Muscle of leg (tissue), 16 donors: ENCODE measurements at places on chromosomes 1 and 21. TPM values are rescaled to one million over a fixed set of nuclear protein-coding genes. Genes with fewer than 3 reads are reported as not detected.
A peak's percentile ranks its signal among the peaks of the same experiment; 100 is the strongest.

Gene TSPEAR
- total RNA-seq, result 0.04 TPM

DNA sequence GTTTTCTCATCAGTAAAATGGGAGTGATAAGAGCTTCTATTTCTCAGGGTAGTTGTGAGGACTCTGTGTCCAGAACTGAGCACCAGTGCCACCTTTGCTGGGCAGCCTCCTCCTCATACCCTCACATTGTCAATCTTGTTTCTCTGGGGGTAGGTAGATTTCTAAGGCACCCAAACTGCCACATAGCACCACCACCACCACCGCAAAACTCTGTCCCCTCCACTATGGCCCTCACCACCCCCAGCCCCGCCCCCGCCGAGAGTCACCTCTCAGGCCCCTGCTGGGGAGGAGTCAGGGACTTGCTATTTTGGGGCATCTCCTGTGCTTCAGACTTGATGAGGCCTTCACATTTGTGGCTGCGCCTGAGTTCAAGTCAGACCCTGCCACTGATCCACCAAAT, 549.2 kb downstream of the PTPRU start:
- no peak for DNase-seq

Gene CD53
- total RNA-seq, result 8.2 TPM

Gene OR2G6
- total RNA-seq, result not detected

- no peak for DNase-seq
These were observed 40.3 kb downstream of the LAMC2 start for GRCh38 chr1:183226361-183226760.

DNA sequence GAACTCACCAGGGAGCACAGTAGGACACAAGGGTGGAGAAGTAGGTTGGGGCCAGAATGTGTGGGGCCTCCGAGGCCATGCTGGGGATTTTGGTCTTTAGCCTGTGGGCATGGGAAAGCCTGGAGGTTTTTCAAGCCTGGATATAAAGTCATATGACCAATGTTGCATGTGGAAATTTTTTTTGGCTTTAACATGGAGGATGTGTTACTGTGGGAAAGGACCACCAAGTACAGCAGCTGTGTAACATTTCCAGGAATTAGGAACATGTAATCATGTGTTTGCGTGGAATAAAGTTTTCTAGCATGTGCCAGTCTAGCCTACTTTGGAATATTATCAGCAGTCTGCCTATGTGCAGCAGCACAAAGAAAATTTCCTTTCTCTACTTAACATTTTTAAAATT, 78.5 kb downstream of the TNFSF18 start:
- no peak for DNase-seq

GRCh38 chr21:45470773-45471524, 66.0 kb downstream of the COL18A1 start:
- peak; percentile 96 for DNase-seq
